ENCODE measurements at places on chromosomes 11 and 22.

DNA sequence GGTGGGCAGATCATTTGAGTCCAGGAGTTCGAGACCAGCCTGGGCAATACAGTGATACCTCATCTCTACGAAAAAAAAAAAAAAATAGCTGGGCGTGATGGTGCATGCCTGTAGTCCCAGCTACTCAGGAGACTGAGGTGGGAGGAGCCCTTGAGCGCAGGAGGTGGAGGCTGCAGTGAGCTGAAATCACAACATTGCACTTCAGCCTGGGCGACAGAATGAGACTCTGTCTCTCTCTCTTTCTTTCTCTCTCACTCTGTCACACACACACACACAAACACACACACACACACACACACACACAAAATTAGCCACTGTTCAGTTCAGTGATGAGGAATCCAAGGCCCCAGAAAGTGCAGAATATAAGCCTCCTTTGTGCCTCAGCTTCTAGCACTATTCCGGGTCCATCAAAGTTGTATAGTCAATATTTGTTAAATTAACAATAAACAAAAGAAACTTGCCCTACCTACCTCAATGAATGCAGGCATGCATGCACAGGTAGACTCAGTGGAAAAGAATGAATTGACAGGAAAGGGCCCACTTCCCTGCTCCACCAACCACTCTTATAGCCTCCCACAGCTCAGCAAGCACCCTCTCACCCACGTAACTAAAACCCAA is 3.9 kb upstream of the SMIM35 start:
- no peak for DNase-seq

GRCh38 chr11:133277886-133278285 is 254.4 kb downstream of the OPCML start:
- no peak for DNase-seq

DNA sequence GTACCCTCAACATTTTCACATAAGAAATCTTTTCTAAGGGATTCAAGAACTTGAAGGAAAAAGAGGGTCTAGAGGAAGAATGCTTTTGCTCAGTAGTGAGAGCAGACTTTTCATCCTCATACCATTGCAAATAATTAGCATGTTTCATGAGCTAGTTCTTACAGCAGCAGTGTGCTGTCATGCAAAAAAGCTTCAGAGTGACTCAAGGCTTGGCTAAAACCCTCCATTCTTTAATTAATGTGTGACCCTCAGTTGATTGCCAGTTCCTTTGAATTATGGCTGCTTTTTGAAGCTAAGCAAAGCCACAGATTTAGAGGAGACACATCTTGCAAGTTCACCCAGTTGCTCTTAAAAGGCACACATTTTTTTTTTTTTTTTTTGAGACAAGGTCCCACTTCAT is 36.6 kb upstream of the PCF11 start:
- no peak for DNase-seq

- DNase-seq, result no peak
Observed at GRCh38 chr11:7576726-7577290, 63.0 kb downstream of the PPFIBP2 start.

GRCh38 chr11:13674799-13675509 is 6.5 kb downstream of the FAR1 start:
- no peak for DNase-seq

DNA sequence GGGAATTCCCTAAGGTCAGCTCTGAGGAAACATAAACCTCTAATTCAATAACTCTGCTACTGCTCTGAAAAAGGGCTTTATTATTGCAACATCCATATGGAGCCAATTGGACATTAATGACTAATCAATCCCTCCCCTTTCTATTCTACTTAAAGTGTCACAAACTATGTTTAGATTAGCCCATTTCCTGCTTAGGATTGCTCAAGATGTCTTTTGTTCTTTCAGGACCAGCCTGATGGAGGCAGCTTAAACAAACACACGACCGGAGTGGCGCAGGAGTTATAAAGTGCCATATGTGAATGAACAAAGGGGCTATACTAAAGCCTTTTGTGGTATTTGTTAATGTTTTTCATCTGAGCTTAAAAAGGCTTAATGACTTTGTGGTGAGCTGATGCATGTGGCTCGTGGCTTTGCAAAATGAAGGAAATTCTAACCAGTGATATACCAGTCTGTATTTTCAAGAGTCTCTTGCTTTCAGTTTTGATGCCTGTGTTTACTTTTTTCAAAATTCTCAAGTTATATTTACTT is 354.4 kb downstream of the SOX6 start:
- DNase-seq, result no peak

DNA sequence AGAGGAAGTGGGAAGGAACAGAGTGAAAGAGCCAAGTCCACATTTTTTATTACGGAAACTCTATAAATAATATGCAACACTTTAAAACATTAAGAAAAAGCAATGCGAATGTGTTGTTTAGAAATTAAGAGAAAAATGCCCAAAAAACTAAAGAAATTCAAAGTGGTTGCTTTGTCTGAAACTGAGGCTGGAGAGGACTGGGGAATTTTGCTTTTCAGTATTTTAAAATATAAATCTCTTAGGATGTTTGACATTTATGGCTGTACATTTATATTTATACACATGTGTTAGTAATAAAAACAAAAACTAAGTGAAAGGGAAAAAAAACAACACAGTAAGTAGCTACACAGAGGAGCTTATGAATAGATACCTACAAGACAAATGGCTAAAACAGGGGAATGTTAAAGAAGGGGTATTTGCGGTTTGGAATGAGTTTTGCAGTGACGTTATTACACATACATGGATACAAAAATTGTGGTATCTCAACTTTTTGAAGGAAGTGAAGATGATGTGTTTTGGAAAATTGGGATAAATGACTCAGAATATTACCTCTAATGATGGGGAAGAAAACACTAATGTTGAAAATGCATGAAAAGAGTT is 97.0 kb upstream of the DRD2 start:
- DNase-seq, result no peak

DNA sequence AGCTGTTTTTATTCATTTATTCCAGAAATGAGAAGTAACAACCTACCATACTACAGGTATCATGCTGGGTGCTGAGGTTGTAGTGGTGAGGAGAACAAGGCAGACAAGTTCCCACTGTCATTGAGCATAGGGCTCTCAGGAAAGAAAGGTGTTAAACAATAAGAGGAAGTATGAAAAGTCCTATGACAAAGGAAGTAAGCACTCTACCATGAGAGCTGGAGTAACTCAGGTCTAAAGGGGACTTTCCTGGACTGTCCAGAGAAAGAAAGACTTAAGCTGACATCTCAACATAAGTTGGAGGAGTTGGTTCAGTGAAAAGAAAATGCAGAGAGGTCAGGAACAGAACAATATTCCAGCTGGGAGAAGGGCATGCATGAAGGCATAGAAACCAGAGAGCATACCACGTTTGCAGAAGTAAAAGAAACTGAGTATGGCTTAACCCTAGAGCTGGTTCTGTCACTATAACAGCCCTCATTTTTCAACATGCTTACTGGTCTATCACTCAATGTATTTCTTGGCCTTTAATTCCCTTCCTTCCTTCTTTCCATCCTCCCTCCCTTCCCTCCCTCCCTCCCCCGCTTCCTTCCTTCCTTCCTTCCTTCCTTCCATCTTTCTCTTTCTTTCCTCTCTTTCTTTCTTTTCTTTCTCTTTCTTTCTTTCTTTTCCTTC is 137.8 kb upstream of the BDNF start:
- no peak for DNase-seq

DNA sequence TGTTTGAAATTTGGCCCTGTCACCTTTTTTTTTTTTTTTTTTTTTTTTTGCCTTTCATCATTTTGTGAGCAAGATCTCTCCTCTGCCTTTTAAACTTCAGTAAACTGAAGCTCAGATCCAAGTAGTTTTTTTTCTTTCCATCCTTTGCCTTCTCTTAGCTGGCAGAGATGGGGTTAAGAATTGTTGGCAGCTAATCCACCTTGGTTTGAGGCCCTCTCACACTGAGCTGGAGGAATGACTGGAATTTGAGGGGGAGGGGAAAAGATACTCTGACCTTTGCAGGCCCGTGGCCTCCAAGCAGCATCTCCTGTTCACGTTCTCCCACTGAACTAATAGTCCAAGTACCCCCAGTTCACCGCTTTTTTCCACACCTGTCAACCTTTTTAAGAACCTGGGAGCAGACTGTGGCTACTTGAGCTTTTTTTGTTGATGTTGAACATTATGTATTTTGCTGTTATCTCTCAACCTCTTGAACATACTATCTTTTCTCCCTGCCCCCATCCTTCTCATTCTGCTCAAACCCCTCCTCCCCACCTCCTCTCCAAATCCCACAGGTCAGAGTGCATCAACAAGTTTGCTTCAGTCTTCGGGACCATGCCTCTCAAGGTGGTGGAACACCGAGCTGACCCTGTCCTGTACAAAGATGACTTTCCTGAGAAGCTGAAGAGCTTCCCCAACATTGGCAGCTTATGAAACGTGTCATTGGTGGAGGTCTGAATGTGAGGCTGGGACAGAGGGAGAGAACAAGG is 66.2 kb downstream of the ALX4 start:
- DNase-seq, result no peak

DNA sequence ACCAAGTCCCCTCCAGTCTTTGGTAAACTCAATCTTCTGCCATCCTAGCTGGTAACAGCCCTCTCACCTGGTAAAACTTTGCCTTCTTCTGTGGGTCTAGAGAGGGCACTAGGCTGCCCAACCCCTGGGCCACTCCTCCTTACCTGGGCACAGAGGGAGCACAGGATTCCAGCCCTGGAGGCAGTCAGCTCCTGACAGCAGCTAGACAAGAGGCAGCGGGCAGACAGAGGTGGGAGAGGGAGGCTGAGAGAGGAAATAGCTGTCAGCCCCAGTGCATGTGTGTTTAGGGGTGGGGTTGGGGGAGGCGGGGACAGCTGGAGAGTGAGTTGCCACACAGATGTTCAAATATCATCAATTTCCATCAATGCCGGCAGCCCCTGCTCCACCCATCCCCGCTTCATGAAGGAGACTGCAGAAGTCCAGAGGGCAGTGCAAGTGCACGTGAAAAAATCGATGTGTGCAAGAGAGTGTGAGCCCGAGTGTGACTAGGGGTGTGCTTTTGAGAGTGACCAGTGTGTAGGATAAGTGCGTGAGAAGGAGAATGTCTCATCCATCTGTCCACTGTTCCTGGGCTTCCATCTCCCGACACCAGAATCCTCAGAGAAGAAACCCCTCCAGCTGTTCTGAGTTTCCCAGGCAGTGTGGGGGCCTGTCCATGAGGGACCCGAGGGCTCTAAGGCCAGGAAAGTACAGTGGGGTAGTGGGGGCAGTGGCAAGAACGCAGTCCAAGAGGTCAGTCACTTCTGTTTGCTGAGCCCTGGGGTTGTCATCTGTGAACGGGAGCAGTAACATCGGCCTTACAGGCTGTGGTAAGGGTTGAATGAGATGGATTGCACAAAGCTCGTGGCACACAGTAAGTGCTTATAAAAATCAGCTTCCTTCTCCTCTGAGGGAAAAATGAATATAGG is at the start of gene PTGDR2:
Gene PTGDR2, minus strand, starts transcription at position 225 of the 908 bp plus-strand sequence. CDS start 2,228 bp downstream, outside the sequence.
- no peak for DNase-seq

DNA sequence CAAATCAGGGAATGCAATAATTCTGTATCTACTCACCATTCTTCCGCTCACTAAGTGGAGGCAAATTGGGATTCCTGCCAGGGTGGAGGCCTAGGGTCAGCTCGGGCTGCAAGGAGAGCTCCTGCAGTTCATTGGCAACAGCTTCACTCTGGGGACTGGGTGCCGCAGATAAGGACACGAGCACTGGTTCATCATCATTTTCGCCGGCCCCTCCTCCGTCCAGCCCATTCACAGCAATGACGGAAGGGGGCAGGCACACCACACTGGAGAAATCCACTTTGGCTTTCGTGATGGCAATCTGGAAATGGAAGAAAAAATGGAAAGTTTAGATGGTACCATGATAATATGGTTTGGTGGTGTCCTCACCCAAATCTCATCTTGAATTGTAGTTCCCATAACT is 84.4 kb downstream of the MRTFA start:
- DNase-seq, result no peak

DNA sequence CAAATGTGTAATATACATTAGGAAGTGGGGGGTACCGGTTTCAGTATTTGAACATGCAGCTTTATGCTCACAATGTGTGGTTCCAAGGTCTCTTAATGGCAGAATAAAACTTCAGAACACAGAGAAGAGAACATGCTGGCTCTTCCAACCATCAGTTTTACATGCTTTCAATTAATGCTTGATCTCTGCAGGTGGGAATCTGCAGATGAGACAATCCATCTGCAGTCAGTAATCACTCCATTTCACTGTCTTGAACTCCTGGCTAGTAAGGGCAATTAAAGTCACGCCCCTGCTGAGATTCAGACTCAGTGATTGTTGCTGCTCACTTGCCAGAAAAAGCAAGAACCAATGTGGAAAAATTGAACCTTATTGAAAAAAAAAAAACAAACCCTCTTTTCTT is 945.7 kb downstream of the DLG2 start:
- DNase-seq, result no peak

- no peak for DNase-seq
Observed at GRCh38 chr11:120613264-120614226, 102.0 kb downstream of the GRIK4 start.

DNA sequence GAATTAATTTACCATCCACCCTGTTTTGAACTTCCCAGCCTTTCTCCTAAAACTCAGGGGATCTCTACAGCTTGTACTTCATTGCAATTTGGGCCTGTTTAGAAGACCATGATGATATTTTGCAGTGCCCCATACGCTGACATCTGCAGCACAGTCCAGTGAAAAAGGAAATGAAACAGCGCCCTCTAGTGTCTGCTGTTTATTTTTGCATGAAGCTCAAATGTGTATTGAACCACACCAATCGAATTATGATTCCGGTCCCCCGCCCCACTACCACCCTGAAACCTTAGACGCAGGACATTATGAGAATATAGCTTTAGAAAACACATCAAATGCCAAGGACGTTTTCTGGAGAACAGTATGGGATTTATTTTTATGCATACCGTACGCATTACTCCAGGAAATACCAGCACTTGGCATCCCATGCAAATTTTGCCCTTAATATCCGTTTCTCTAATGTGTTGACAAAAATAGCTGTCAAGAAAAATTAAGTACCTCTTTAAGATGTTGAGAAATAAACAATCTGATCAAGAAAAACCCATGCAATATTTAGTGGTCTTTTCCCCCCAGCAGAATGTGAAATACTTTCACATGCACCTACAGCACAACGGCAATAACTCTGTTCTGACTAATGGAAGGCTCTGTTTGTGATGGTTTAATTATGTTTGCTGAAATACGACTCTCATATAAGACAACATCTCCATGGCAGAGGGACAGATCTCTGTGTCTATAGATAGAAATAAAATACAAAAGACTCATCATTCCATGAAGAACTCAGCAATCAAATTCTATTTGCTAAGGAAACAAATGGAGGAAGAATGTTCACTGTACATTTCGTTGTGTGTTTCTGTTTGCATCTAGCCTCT is 93.9 kb downstream of the TECTA start:
- peak; percentile 55 for DNase-seq

DNA sequence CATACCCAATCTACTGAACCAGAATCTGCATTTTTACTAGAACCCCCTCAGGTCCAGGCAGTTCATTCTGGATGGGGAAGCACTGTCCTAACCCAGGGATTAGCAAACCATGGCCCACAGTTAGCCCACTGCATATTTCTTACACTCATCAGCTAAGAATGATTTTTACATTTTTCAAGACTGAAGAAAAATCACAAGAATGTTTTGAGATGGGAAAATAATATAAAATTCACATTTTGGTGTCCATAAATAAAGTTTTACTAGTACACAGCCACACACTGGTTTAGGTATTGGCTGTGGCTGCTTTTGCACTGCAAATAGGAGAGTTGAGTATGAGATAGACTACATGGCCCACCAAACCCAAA is 59.4 kb downstream of the PPFIBP2 start:
- DNase-seq, result no peak

- DNase-seq, result no peak
Observed at GRCh38 chr11:32960553-32961164, 55.0 kb upstream of the DEPDC7 start.

- no peak for DNase-seq
Observed at GRCh38 chr11:38305682-38306081, 1707.6 kb upstream of the RAG2 start.

All from effector memory CD8-positive, alpha-beta T cell (primary cell).